ENCODE measurements at places on chromosomes 7 and 10.

GRCh38 chr10:127009366-127009765 lies 104.1 kb downstream of the DOCK1 start:
- no peak for DNase-seq

DNA sequence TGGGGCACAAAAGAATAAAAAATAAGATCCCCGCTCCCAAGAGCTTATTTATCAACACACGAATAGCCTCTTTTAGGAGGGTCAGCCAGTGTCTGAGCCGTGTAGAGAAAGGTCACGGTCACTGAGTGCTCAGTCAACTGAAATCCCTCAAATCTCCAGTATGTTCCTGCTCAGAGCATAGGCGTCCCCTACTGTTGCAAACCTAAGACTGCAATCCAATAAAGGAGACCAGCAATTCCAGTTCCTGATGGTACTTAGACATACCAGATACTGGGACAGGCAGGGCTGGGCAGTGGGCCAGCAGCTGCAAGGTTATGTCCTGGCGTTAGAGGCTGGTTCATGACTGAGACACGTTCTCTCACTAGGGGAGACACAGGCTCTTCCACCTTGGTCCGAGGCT lies 93.6 kb downstream of the CACNB2 start:
- no peak for DNase-seq

- DNase-seq, result peak; percentile 16
Measured at GRCh38 chr7:123749537-123749857, 694 bp upstream of the WASL start.

GRCh38 chr7:90955641-90956207 lies 308.5 kb upstream of the FZD1 start:
- no peak for DNase-seq

DNA sequence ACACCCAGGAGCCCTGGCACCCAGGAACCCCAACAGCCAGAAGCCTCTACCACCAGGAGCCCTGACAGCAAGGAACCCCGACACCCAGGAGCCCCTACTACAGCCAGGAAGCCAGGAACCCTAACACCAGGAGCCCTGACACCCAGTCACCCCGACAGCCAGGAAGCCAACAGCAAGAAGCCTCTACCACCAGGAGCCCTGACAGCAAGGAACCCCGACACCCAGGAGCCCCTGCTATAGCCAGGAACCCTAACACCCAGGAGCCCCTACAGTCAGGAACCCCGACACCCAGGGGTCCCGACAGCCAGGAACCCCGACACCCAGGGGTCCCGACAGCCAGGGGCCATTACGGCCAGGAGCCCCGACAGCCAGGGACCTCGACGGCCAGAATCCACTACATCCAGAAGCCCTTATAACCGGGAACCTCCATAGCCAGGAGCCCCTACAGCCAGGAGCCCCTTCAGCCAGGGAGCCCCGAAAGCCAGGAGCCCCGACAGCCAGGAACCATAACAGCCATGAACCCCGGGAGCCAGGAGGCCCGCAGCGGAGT lies 440 bp upstream of the GLRX3 start:
- DNase-seq, result no peak

GRCh38 chr10:80491251-80492102 lies 37.4 kb downstream of the TSPAN14 start:
- no peak for DNase-seq

- DNase-seq, result no peak
Measured at GRCh38 chr10:103602028-103602851, 108.7 kb downstream of the NEURL1 start.

- DNase-seq, result no peak
Measured at GRCh38 chr7:45938626-45939302, 17.7 kb upstream of the IGFBP3 start.

GRCh38 chr10:21694631-21695030 lies 160.6 kb downstream of the MLLT10 start:
- DNase-seq, result no peak

- DNase-seq, result no peak
Measured at GRCh38 chr7:51456-52068, 140.8 kb upstream of the FAM20C start.

Data from stimulated activated CD4-positive, alpha-beta T cell treated with anti-CD3 and anti-CD28 coated beads, Interleukin-4, amount 100 ng/mL, for 48 hours (primary cell).